NCI-H2081 treated with DMSO at 0.1 percent for 48 hours (cell line): ENCODE measurements at places on chromosomes 7 and 10.

DNA sequence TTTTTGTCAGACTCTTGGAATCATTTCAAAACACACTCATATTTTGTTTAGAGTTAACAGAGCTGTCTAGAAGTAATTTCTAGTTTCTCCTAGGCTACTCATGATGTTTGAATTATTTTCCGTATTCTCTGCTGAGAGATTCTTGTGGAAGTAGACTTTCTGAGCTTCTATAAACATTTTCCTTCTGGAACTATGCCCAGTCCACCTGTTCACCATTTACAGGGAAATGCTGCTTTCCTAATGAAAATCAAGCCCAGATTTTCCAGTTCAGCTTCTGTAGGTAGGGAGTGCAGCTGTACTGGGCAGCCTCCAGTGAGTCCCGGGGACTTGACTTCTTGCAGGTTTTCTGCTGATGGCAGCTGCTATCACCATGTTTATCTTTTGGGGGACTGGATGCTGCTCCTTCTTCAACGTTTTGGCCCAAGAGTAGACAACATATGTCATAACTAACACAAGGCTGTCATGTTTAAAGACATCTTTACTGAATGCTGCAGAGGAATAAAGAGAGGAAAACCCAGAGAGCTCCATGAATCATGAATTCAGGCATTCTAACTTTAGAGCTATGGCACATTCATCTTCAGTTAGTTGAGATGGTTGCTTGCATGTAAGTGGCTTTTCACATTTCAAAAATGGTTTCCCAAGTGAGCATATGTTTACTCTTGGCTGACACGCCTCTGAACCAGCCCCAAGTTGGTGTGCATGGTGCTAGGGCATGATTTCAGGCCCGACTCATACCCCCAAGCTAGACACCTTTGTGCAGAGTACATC is 85.6 kb downstream of the SDK1 start:
- no peak for DNase-seq

GRCh38 chr7:5766321-5766761 is 15.1 kb downstream of the RNF216 start:
- DNase-seq, result no peak

DNA sequence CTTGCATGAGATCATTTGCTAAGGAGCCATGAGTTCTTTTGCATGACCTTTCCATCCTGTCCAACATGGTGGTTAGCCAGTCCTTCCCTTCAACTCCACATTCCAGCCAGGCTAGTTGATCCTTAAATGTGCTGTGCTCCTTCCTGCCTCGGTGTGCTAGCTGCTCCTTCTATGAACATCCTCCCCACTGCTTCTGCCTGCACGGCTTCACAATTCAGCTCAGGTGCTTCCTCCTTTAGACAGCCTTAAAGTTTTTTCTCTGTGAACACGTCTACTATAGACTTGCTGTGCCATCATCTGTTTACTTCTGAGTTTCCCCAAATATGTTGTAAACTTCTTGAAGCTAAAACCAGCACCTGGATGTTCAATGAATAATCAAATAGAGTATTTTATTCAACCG is 95.5 kb downstream of the OTUD1 start:
- DNase-seq, result no peak

DNA sequence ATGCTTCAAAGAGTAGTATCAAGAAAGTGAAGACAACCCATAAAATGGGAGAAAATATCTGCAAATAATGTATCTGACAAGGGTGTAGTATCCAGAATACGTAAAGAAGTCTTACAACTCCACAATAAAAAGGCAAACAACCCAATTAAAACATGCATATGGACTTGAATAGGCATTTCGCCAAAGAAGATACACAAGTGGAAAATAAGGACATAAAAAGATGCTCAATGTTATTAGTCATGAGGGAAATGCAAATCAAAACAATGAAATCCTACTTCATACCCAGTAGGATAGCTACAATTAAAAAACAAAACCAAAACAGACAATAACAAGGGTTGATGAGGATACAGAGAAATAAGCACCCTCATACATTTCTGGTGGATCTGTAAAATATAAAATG is 79.2 kb downstream of the NUDCD3 start:
- no peak for DNase-seq

GRCh38 chr7:132410385-132410784 is 165.9 kb downstream of the PLXNA4 start:
- DNase-seq, result no peak

DNA sequence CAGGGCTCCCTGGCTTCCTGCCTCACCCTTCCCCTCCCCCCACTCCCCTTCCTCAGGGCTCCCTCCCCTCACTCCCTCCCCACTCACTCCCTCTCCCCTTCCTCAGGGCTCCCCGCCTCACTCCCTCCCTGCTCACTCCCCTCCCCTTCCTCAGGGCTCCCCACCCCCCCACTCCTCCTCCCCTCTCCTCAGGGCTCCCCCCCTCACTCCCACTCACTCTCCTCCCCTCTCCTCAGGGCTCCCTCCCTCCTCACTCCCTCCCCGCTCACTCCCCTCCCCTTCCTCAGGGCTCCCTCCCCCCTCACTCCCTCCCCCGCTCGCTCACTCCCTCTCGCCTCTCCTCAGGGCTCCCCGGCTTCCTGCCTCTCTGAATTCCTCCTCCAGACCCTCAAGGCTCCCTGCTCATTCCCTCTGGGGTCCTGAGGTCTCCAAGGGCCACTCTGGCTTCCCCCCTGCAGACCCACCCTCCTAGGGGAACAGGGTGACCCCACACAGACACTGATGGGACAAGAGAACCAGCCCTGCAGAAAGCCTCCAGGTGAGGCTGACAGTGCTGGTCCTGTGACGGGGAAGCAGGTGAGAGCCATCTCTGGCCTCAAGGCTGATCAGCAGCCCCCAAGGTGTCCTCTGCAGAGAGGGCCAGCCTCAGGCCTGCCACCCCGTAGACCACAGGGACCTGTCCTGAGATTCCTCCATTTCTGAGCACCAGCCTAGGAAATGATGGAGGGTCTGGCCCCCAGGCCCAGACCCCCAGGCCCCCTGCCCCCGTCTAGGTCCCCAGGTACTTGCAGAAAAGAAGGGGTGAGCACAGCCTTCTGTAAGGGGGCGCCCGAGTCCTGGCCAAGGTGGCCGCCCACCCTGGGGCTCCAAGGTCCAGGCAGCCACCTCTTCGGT is 47.2 kb downstream of the PWWP2B start:
- no peak for DNase-seq

GRCh38 chr10:35928748-35929147 is 286.7 kb upstream of the FZD8 start:
- DNase-seq, result no peak
